A172 (cell line): ENCODE measurements at places on chromosomes 11 and 22.
A peak's percentile ranks its signal among the peaks of the same experiment; 100 is the strongest.

DNA sequence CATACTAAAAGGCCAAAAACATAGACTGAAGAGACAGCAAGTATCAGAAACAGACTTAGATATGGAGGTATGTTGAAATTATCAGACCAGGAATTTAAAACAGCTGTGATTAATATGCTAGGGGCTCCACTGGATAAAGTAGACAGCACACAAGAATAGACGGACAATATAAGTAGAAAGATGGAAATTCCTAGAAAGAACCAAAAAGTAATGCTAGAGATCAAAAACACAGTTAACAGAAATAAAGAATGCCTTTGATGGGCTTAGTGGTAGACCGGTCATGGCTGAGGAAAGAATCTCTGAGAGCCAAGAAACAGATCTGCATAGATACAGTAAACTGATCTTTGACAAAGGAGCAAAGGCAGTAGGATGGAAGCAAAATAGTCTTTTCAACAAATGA is 250.2 kb downstream of the SWAP70 start:
- DNase-seq = no peak

- DNase-seq = peak; percentile 77
Measured at GRCh38 chr11:73295241-73295995, 12.7 kb upstream of the ARHGEF17 start.

GRCh38 chr22:29211066-29211465 is 5.4 kb downstream of the EMID1 start:
- DNase-seq = no peak

GRCh38 chr11:116263019-116263418 is 509.8 kb downstream of the BUD13 start:
- DNase-seq = no peak

GRCh38 chr11:84333221-84333620 is 1047.1 kb upstream of the CCDC90B start:
- no peak for DNase-seq

DNA sequence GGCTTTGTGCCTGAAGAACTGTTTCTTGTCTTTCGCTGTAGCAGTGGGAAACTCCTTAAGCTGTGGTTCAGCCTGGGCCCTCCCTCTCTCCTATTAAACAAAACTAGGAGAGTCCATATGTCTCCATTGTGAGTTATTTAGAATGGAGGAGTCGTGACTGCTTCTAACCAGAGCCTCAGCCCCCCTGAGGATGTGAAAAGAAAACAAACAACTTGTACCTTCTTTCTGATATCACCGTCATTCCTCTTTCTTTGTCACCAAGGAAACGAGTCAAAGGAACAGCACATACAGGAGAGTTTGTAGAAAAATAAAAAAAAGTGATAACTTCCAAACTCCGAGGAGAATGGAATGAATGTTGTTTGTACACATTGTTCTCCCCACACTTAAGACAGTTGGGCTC is 11.6 kb upstream of the EXT2 start:
- DNase-seq = no peak

DNA sequence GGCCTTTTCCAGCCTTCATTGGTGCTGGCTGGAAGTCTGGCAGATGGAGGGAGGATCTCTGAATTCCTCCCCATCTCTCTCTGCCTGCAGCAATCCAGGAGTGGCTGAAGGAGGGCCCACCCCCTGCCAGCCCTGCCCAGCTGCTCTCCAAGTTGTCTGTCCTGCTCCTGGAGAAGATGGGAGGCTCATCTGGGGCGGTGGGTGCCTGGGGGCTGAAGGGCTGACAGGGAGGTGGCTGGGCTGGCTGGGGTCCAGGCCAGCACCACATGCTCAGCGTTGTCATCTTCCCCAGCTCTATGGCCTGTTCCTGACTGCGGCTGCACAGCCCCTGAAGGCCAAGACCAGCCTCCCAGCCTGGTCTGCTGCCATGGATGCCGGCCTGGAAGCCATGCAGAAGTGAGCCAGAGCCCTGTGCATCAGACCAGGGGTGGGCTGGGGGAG is 12.2 kb downstream of the TKFC start:
- DNase-seq = no peak

GRCh38 chr11:92702037-92702804 is 267.2 kb upstream of the MTNR1B start:
- no peak for DNase-seq

GRCh38 chr11:75291741-75292140 is 51.2 kb downstream of the TPBGL start:
- DNase-seq = no peak

DNA sequence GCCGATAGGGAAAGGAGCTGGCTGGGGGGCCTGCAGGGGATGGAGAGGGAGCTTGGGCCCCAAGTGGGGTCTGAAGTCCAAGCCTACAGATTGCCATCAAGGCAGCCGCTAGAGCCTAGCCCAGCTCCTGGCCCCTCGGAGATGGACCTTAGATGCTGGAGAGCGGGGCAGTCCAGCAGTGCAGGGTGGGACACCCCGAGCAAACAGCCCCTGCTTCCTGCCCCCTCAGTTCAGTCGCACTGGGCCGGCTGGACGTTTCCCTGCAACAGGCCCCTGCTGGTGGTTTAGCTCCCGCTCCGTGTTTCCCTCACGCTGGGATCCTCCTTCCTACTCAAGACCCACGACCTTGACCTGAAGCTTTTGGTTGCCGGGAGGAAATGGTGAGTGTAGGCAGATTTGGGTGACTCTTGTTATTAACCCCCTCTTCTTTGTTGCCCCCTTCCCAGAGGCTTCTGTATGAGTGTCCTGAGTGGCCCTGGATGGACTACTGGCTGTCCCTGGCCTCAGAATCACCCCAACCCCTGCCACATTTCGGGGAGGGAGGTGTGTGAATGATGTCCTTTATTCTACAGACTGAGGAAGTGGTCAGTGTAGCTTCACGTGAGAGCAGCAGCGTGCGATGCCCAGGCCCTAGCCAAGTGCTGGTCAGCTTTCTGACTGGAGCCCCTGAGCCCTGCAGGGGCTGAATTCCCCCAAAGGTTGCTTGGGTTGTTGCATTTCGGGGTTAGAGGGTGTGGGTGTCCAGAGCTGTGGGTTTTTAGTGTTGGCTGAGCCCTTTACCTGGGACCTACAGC is 2.7 kb downstream of the ST3GAL4 start:
- DNase-seq = no peak
